ENCODE measurements at places on chromosomes 11 and 22.

DNA sequence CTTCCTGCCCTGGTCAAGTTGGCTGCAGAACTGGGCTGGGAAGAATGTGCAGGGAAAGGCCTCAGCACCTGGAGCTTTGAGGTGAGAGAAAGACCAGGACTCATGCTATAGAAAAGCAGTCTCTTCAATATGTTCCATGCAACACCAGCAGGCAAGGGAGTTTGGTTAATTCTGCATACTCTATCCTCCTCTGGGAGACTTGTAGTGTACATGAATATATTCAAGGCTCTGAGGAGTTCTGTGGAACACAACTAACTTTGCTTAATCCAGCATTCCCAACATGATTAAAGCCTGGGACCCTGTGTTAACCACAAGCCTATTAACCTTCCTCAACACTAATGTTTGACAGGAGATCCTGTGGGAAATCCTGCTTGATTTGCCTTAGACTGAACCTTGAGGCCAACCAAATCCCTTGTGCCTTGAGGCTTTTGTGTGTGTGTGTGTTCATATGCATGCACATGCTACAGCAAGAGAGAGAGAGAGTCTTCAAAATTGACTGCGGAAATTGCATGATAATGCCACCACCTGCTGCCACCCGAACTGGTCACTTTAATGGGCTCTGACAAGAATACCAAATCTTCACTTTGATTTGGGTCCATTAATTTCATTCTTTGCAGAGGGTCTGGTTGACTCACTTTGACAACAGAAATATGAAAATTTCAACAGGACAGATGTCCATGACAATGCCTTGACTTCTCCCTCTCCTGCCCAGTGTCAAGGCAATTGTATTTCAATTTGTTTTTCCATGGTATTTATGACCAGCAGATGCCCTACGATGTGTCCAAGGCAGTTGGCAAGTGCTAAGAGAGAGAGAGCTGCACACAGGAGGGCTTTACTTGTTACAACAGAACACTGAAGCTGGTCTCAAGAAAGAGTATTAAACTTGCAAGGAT lies 238.2 kb upstream of the ZBED5 start:
- DNase-seq, result no peak

- no peak for DNase-seq
These were observed 4.7 kb downstream of the LMF2 start for GRCh38 chr22:50502628-50503474.

GRCh38 chr11:16787035-16787742 lies 48.7 kb downstream of the C11orf58 start:
- no peak for DNase-seq

DNA sequence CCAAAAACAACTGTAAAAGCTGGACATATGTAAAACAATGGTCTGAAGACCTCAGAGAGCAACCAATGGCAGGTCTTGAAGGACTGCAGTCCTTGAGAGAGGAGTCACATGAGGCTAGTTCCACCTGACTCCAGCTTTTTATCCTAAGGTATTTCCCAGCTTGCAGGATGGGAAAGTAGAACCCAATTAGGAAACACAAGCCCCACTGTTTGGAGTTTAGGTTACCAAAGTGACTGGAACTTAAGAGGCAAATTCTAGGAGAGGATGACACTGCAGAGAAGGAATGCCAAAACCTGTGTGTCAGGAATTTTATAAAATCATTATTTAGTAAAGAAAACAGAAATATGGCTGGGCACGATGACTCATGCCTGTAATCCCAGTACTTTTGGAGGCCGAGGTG lies 18.4 kb downstream of the OR2AT4 start:
- no peak for DNase-seq

DNA sequence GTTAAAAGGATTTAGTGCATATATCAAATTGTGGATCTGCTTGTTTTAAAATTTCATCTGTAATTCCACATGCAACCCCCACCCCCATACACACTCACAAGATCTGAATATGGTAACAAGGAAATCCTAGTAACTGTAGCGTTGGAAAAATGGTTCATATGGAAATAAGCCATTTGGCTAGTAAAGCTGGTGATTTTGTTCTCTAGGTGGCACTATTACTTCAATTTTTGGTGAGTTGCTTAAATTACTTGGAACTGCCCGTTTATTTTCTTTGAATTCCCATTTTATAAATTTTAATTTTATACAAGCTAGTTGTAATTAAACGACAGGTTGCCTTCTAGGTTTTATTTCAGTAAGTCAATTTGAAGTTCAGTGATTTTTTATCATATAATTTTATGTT lies 5.3 kb downstream of the BDNF start:
- peak; percentile 38 for DNase-seq

DNA sequence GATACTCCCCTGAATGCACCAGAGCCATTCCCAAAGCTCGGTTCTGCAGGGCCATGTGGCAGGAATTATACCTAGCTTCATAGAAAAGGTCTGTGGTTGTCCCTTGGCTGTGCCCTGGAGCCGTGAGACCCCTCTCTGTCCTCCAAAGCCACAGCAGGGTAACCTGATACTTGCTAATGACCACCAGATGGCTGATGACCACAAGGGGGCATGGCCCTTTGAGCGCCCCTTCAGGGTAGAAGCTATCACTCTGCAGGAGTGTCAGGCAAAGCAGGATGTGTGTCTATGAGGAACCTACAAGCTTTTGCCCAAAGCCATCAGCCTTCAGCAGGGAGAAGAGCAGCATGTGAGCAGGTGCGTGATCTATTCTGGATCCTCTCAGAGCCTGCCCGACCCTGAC lies 95.3 kb downstream of the NTM start:
- no peak for DNase-seq

DNA sequence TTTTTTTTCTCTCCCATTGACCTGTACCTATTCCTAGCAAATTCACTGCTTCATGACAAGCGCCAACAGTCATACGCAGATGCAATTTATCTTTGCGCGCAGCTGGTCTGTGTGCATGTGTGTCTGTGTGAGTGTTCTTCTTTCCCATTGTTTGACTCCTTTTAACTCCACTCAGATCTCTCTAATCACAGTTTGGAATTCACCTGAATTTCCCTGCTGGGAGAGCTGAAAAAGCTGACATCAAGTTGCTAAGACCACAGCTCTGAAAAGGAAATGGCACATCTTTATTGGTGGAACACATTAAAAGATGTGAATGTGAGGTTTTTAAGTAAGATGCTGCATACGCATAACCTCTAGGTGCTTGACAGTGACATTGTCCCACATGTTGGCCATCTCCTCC lies 187.4 kb upstream of the MTMR2 start:
- no peak for DNase-seq

Data from LoVo (cell line).